ENCODE measurements at places on chromosomes 1 and 21.

DNA sequence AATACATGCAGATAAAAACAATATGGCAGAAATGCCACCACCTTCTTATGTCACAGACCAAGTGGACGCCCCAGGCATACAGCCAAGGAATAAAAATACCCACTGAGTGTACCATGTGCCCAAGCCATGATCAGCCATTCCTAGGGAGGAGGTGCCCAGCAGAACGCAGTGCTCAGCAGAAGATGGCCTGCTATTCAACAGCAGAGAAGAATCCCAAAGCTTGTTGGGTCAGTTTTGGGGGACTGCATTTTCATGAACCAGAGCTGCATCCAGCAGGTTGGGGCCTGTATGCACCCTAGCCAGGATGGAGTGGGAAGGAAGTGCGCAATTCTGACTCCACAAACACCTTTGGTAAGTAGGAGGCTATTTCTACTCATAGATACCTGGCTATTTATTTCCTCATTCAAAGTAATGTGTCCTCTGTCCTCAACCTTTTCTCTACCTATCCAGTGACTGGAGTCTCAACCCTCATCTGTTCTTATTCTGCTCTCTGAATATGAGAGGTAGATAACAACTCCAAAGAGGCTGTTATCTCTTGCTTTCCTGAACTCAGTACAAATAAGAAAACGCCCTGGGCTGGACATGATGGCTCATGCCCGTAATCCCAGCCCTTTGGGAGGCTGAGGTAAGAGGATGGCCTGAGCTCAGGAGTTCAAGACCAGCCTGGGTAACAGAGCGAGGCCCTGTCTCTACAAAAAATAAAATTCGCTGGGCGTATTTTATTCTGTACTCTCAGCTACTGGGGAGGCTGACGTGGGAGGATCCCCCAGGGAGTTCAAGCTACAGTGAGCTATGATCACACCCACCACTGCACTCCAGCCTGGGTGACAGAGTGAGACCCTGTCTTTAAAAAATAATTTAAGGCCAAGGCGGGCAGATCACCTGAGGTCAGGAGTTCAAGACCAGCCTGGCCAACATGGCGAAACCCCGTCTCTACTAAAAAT, 2.5 kb upstream of the PLEKHM2 start:
- DNase-seq = no peak

DNA sequence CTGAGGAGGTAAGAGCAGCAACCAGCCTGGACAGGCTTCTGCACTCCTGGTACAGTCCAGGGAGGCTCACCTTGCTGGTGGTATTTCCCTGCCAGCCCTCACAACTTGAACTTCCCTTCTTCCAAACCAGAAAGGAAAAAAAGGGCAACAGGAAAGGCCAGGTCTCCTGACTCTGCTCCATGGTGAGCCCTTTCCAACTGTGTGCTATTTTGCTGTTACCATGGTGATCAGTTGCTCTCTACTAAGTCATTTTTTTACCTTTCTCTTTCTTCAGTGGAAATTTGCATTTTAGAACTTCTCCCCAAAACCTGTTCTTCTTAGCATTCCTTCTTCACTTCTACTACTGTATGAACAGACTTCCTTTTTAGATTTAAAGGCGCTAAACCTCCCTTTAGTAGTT, 164.3 kb downstream of the GRIK1 start:
- DNase-seq = no peak

- no peak for DNase-seq
Measured at GRCh38 chr1:14165371-14165801, 433.1 kb upstream of the KAZN start.

DNA sequence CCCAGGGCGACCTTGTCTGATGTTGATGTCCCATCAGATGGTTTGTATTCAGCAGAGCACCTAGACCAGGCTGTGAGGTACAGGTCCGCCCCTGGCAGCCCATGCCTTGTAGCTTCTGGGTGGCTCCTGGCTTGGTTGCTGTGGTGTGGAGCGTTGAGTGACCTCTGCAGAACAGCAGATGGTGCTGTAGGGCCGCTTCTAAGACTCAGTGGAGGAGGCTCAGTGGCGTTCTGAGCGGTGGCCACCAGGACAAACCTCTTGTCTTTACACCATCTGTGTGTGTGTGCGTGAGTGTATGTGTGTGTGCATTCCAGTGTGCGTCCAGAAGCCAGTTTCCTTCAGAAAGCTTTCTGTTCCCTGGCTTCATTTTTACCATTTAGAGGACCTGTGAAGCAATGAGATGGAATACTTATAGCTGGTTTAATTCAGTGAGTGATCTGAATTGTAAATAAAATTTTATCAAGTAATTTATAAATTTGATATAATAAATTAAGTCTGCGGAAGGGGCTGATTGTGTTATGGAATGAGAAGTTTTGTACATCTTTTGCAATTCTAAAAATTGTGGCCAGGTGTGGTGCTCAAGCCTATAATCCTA, 66.1 kb downstream of the ADARB1 start:
- peak; percentile 87 for DNase-seq

GRCh38 chr1:975365-975764, 6.5 kb downstream of the PERM1 start:
- no peak for DNase-seq

- DNase-seq = no peak
Measured at GRCh38 chr1:166884040-166884642, 8.1 kb upstream of the TADA1 start.

DNA sequence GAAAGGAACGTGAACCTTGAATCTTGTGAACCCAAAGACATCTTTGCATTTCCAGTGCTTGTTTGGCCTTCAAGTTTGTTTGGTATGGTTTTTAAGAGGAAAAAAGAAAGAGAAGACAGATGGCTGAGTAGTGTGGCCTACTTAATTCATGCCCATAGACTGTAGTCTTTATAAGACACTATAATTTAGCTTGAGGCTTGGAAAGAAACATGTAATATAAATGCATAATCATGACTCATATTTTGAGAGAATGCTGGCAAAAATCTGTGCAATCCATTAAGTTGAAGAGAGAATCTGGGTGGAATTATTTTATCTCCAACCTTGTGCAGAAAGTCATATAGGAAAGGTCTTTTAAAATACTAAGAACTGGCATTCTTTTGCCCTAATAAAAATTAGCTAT, 179.3 kb downstream of the SIPA1L2 start:
- DNase-seq = no peak
